ENCODE measurements at places on chromosomes 2 and 18. TPM values are rescaled to one million over a fixed set of nuclear protein-coding genes. Genes with fewer than 3 reads are reported as not detected.

RTKN gene
- 17.8 TPM for total RNA-seq

- peak; percentile 53 for DNase-seq
Measured at GRCh38 chr18:23230686-23231085, 95.4 kb downstream of the CABLES1 start.

- DNase-seq = no peak
Measured at GRCh38 chr18:9710037-9710436, 1.9 kb downstream of the RAB31 start.

DNA sequence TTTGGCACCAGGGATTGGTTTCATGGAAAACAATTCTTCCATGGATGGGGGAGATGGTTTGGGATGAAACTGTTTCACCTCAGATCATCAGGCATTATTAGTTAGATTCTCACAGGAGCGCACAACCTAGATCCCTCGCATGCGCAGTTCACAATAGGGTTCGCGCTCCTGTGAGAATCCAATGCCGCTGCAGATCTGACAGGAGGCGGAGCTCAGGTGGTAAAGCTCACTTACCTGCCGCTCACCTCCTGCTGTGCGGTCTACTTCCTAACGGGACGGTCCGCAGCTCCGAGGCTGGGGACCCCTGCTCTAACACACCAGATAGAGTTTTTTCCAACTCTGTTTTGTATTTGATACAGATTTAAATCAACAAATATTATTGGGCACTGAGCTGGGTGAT is 286.5 kb downstream of the MTX2 start:
- no peak for DNase-seq

- DNase-seq = no peak
Measured at GRCh38 chr2:70627211-70627898, 73.7 kb upstream of the TGFA start.

- peak; percentile 40 for DNase-seq
Measured at GRCh38 chr18:55587418-55588110, 428 bp downstream of the TCF4 start.

SPP2 gene
- not detected for total RNA-seq

- no peak for DNase-seq
Measured at GRCh38 chr2:13578547-13578946, 861.8 kb downstream of the TRIB2 start.
